Caco-2 (cell line): ENCODE measurements at places on chromosomes 6 and 20. TPM values are rescaled to one million over a fixed set of nuclear protein-coding genes. Genes with fewer than 3 reads are reported as not detected.

GRCh38 chr6:106099235-106099537 lies 13.1 kb downstream of the PRDM1 start:
- no peak for DNase-seq

GRCh38 chr6:34352305-34352937 lies 40.0 kb downstream of the NUDT3 start:
- no peak for DNase-seq

GRCh38 chr6:46044881-46045617 lies 29.4 kb upstream of the CLIC5 start:
- DNase-seq, result no peak

DNA sequence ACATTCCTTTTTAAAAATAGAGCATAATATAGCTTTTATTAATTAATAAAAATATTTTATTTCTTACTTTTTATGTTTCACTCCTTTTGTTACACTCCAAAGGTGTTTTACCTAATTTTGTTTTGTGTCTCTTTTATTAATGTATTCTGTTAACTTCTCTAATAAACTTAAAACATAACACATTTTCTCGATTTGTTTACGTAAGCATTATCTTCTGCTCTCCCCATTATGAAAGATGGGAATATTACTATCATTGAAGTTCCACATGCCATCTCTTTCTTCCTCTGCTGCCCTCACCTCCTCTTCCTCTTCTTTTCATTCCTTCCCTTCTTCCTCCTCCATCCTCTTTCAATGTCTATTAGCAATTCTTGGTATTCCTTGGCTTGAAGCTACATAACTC lies 85.0 kb upstream of the HCRTR2 start:
- DNase-seq, result no peak

COL19A1 gene
- not detected in 2 replicates for total RNA-seq
